ENCODE measurements at places on chromosomes 11 and 22. TPM values are rescaled to one million over a fixed set of nuclear protein-coding genes. Genes with fewer than 3 reads are reported as not detected.

GRCh38 chr22:17411213-17411612 lies 42.0 kb downstream of the CECR2 start:
- H3K36me3 ChIP-seq, result no peaks in the 10 kb centered on the region
- no peak overlapping the region for H3K27ac ChIP-seq
- no peak overlapping the region for H3K4me3 ChIP-seq

DNA sequence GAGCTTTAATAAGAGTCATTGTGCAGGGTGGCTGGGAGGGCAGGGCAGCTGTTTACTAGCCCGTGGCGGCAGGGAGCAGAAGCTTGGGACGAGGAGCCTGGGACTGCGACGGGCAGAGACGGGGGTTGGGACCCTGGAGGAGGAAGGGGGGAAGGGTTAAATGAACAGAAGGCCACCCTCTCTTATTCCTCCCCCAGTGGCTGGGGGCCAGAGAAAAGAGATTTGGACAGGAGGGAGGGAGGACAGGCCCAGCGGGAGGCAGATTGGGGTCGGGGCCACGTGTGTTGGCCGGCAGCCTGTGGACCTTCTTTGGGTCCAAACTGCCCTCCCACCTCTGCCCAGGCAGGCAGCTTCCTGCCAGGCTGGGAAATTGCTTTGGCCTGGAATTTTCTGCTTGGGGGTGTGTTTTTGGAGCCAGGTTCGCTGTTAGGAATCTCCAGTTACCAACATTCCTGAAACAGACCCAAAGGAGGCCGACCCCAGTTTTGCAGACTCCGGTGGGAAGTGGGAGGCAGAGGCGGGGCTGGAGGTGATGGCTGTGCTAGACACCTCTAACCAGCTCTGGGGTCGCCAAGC lies 50.2 kb downstream of the APOL3 start:
- peaks cover 4% of the 10 kb centered on the region for H3K4me1 ChIP-seq
- DNase-seq, result no peak
- H3K36me3 ChIP-seq, result no peaks in the 10 kb centered on the region
- no peak overlapping the region for H3K27ac ChIP-seq
- H3K27me3 ChIP-seq, result no peaks in the 10 kb centered on the region

- no peak for DNase-seq
- no peak overlapping the region for H3K4me3 ChIP-seq
- no peaks in the 10 kb centered on the region for H3K4me1 ChIP-seq
- no peak overlapping the region for H3K27ac ChIP-seq
Measured at GRCh38 chr22:47114813-47115517, 352.5 kb downstream of the TBC1D22A start.

DNA sequence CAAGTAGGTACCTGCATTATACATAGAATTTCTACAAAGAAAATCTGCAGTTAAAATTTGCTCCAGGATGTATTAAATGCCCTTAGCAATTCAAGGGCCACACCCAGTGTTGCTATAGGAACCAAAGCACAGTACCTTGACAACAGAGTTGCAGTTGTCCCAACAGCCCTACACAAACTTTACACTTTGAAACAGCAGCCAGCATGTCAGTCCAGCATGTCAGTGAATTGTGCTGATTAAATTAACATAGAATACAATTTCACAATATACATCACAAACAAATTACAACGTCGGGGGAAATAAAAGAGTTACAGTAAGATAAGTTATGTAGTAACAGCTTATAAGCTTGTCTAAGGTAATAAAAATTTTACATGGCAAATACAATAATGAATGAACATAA lies 389.2 kb downstream of the SOX6 start:
- H3K4me1 ChIP-seq, result peaks cover 25% of the 10 kb centered on the region
- no peaks in the 10 kb centered on the region for H3K27me3 ChIP-seq
- no peak overlapping the region for H3K4me3 ChIP-seq

The MOGAT2 gene
- not detected for total RNA-seq
